ENCODE measurements at places on chromosomes 4 and X. TPM values are rescaled to one million over a fixed set of nuclear protein-coding genes. Genes with fewer than 3 reads are reported as not detected.

DNA sequence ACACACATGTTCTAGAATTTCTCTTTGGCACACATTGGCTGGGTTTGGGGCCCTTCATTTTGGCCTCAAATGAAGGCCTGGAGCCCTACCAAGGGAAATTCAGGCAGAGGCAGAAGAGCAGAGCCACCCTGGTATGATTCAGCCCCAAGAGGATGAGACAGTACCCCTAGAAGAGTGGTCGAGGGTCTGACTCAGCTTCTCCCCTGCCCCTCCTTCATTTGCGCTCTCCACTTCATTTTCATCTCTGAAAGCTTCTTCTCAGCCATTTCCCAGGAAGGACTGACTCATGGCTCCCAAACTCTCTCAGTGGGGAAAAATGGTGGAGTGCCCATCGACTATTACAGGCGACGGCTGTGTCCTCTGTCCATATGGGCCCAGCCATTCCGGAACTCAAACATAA, 43.5 kb downstream of the MAMLD1 start:
- no peaks in the 10 kb centered on the region for H3K27me3 ChIP-seq
- H3K4me1 ChIP-seq: no peaks in the 10 kb centered on the region
- no peak overlapping the region for H3K4me3 ChIP-seq
- no peak for DNase-seq
- H3K27ac ChIP-seq: no peak overlapping the region

DNA sequence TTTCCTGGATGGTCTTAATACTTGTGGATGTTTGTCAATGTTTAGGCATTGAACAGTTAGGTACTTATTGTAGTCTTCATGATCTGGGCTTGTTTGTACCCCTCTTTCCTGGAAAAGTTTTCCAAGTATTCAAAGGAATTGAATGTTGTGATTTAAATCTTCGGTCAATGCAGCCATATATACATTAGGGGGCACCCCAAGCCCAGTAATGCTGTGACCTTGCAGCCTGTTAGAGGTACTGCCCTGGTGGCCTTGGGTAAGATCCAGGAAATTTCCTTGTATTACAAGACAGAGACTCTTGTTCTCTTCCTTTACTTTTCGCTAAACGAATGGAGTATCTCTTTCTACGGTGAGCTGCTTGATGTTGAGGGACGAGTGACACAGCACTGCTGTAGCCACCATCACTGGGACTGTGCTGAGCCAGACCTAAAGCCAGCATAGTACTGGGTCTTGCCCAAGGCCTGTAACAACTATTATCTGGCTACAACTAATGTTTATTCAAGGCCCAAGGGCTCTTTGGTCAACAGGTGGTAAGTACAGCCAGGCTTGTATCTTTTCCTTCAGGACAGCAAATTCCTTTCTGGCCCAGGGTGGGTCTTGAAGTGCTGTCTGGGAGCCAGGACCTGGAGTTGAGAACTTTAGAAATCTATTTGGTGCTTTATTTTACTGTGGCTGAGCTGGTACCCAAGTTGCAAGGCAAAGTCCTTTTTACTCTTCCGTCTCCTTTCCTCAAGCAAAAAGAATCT, 118.3 kb upstream of the ATOH1 start:
- no peaks in the 10 kb centered on the region for H3K27me3 ChIP-seq
- DNase-seq: no peak
- H3K4me3 ChIP-seq: no peak overlapping the region
- no peaks in the 10 kb centered on the region for H3K4me1 ChIP-seq
- no peak overlapping the region for H3K27ac ChIP-seq
- H3K36me3 ChIP-seq: no peaks in the 10 kb centered on the region

DNA sequence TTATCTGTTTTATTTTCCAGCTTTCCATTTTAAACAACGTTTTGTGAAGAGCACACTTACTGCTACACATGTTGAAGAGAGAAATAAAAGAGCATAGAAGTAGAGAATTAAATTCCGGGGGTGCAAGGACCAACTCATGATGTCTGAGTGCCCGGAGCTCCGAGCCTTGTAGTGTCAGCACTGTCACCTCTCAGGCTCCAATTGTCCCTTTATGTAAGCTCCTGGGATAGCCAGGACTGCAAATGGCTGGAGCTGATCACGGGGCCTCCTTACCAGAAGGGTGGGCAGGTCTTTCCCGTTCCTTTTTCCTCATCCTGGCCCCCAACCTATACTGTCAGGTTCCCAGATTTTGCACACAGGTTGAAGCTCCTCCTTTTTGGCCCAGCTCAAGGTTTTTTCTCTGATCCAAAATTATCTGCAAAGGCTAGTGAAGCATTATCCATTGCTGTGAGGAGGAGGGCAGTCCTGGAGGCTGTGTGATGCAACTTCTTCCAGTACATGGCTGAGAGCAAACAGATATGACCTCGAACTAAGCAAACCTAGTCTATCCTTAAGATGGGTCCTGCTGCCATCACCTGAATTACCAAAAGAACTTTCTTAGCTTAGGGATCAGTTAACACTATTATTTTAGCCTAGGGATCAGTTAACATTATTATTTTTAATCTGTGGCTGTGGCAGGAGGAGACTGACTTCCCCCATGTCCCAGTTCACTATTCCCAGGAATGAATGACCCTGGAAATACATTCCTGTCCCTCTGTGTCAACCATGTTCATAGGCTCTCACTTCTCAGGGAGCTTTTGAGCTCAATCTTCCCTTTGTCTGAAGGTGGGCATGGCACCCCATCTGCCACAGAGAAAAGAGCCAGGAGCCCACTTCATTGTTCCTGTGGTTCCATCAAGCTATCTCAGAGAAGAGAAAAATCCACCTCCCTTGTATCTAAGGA, at the start of gene FGG:
Gene FGG (minus strand): TSS at position 185 of the 943 bp plus-strand sequence. CDS start 47 bp downstream, at position 138.
- no peak for DNase-seq
- peaks cover 6% of the 10 kb centered on the region for H3K27me3 ChIP-seq
- no peaks in the 10 kb centered on the region for H3K36me3 ChIP-seq
- H3K4me1 ChIP-seq: no peaks in the 10 kb centered on the region
- no peak within 1 kb of the TSS for H3K4me3 ChIP-seq
- H3K27ac ChIP-seq: no peak within 1 kb of the TSS

- no peaks in the 10 kb centered on the region for H3K27me3 ChIP-seq
- H3K36me3 ChIP-seq: no peaks in the 10 kb centered on the region
- DNase-seq: peak; percentile 93
- no peak overlapping the region for H3K4me3 ChIP-seq
- no peak overlapping the region for H3K27ac ChIP-seq
Measured at GRCh38 chr4:8917868-8918783, 46.5 kb upstream of the HMX1 start.

GRCh38 chr4:6499238-6499600, 26.8 kb upstream of the PPP2R2C start:
- no peaks in the 10 kb centered on the region for H3K36me3 ChIP-seq
- no peaks in the 10 kb centered on the region for H3K4me1 ChIP-seq

DNA sequence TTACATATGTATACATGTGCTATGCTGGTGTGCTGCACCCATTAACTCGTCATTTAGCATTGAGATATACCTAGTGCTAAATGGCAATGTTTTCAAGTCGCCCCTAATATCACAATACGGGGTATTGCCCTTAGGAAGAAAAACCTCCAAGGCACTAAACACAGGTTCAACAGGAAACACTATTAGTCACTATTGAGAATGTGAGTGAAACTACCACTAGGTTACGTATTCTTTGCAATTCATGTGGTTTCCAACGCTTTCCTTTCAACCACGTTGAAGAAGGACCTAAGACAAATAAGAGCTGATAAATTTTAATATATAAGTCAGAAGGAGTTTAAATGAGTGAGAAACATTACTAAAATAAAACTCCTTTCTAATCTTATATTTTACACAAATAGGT, 134.7 kb upstream of the SPANXN4 start:
- no peaks in the 10 kb centered on the region for H3K36me3 ChIP-seq
- DNase-seq: no peak

DNA sequence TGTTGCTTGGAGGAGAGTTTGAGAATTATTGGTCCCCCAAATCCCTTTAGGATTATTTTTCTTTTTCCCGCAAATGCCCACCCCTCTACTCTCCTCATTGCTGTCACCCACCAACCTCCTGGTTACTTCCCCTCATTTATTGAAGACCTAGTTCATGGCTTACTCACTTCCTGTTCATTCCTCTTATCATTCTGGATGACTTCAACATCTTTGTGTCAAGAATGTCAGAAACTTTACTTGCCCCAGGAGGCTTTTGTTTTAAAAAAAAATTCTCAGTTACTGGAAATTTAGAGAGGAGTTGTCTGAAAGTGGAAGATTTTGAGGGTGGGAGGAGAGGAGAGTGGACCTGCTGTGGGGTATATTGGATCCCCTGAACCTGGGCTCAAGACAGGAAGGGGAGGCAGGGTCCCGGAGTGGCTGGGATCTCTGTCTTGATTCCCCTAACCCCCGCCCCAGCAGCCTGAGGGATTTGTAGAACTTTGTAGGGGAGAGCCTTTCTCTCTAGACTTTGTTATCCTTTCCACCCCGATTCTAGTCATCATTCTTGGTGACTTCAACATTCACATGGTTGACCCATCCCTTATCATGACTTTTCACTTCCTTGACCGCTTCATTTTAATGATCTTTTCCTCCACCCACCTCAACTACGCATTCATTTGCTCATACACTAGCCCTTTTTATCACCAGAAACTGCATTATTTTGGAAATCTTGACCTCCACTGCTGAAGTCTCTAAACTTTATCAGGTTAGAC, 69.9 kb upstream of the ESX1 start:
- no peaks in the 10 kb centered on the region for H3K36me3 ChIP-seq
- H3K4me3 ChIP-seq: no peak overlapping the region
- peaks cover 11% of the 10 kb centered on the region for H3K4me1 ChIP-seq
- H3K27me3 ChIP-seq: peaks cover 12% of the 10 kb centered on the region
- peak; percentile 62 for DNase-seq
- peak overlapping the region; percentile 28 for H3K27ac ChIP-seq

GRCh38 chr4:10731162-10731561, 46.6 kb upstream of the CLNK start:
- no peaks in the 10 kb centered on the region for H3K36me3 ChIP-seq
- H3K27me3 ChIP-seq: no peaks in the 10 kb centered on the region
- no peak for DNase-seq
- H3K4me3 ChIP-seq: no peak overlapping the region
- no peak overlapping the region for H3K27ac ChIP-seq

GRCh38 chrX:48957477-48957826, at the start of gene OTUD5:
Gene OTUD5 (minus strand): TSS chrX:48957607. CDS start chrX:48957570, 37 bp downstream.
- DNase-seq: peak; percentile 94
- H3K4me3 ChIP-seq: peak within 1 kb of the TSS; percentile 79
- peaks cover 18% of the 10 kb centered on the region for H3K4me1 ChIP-seq
- peaks cover 17% of the 10 kb centered on the region for H3K36me3 ChIP-seq
- no peaks in the 10 kb centered on the region for H3K27me3 ChIP-seq
- H3K27ac ChIP-seq: peak within 1 kb of the TSS; percentile 100

- H3K27ac ChIP-seq: no peak overlapping the region
- H3K4me3 ChIP-seq: no peak overlapping the region
- no peak for DNase-seq
Measured at GRCh38 chr4:155692361-155692760, 25.7 kb downstream of the GUCY1A1 start.

- peaks cover 27% of the 10 kb centered on the region for H3K4me1 ChIP-seq
- H3K4me3 ChIP-seq: peak overlapping the region; percentile 93
Measured at GRCh38 chr4:125317525-125317877, 2.7 kb downstream of the FAT4 start.

DNA sequence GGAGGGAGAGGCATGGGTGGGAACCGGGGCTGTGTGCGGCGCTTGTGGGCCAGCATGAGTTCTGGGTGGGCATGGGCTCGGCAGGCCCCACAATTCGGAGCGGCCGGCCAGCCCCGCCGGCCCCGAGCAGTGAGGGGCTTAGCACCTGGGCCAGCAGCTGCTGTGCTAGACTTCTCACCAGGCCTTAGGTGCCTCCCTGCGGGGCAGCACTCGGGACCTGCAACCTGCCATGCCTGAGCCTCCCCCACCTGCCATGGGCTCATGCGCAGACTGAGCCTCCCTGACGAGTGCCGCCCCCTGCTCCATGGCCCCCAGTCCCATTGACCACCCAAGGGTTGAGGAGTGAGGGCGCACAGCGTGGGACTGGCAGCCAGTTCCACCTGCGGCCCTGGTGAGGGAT, 573.9 kb downstream of the TMA16 start:
- H3K27me3 ChIP-seq: no peaks in the 10 kb centered on the region
- no peak overlapping the region for H3K4me3 ChIP-seq
- no peak for DNase-seq
- H3K27ac ChIP-seq: no peak overlapping the region
- no peaks in the 10 kb centered on the region for H3K4me1 ChIP-seq

DNA sequence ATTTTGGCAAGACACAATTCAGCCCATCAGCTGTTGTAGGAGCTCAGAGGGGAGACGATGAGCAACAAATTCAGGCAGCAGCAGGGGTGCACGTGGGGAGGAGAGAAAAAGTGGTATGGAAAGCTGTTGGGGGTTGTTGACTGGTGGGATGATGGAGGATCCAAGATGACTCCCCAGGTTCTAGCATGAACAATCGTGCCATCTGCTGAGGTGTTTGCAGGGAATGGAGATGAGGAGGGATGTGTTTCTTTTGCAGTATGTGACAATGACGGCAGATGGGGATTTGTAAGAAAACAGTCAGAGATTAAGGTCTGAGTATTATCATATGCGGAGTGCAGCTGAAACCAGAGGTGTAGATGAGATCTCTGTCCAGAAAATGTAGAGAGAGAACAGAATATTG, 63.3 kb downstream of the SEL1L3 start:
- peaks cover 28% of the 10 kb centered on the region for H3K36me3 ChIP-seq
- H3K4me3 ChIP-seq: no peak overlapping the region
- no peak for DNase-seq
- no peak overlapping the region for H3K27ac ChIP-seq

DNA sequence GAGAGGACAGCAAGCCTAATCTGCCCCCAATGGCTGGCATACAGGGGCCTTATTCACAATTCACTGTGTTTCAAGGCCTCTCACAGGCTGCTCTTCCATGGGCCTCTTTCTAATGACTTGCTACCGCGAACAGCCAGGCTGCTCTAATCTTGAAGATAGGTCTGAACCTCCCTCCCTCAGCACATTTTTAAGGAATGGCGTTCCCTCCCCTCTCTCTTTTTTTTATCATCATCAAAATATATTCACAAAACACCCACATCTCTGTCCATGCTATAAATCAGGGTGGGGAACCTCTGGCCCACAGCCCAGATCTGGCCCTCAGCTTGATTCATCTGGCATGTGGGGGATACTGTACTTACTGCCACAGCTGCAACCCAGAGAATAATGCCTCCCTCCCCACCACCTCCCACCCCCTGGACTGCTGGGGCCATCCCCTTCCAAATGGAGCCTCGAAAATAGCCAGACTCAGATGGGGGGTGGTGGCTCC, 76.2 kb upstream of the PLAC1 start:
- H3K36me3 ChIP-seq: no peaks in the 10 kb centered on the region
- peak; percentile 70 for DNase-seq
- H3K27ac ChIP-seq: no peak overlapping the region
- H3K4me3 ChIP-seq: no peak overlapping the region

DNA sequence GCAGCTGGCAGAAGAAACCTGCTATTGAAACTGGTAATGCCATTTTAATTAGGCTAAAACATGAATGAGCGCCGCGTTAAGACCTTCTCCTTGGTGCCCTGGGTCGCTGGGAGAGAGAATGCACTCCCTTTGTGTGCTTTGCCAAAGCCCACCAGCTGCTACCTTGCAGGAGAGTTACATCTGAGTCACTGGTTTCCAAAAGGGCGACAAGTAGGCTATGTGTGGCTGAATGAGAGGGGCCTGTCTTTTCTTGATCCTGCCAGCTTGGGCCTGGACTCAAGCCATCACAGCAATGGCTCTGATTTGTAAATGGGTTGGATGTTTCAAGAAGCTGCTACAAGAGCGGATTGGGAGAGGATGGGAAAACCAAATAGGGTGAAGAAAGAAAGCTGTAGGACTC, 81.5 kb downstream of the NHS start:
- H3K4me3 ChIP-seq: no peak overlapping the region
- no peaks in the 10 kb centered on the region for H3K36me3 ChIP-seq
- H3K4me1 ChIP-seq: peaks cover 12% of the 10 kb centered on the region
- no peaks in the 10 kb centered on the region for H3K27me3 ChIP-seq
- DNase-seq: no peak

The PAGE1 gene
- not detected for total RNA-seq

The GPR50 gene
- total RNA-seq: not detected

The DHRSX gene
- 38.3 TPM for total RNA-seq

The HPGD gene
- total RNA-seq: not detected

The HPSE gene
- total RNA-seq: 0.29 TPM

Data from osteoblast (primary cell).